ENCODE measurements at places on chromosomes 5 and 9. TPM values are rescaled to one million over a fixed set of nuclear protein-coding genes. Genes with fewer than 3 reads are reported as not detected.
A peak's percentile ranks its signal among the peaks of the same experiment; 100 is the strongest.

- DNase-seq: no peak
Measured at GRCh38 chr5:100802208-100802607, 100.9 kb downstream of the ST8SIA4 start.

DNA sequence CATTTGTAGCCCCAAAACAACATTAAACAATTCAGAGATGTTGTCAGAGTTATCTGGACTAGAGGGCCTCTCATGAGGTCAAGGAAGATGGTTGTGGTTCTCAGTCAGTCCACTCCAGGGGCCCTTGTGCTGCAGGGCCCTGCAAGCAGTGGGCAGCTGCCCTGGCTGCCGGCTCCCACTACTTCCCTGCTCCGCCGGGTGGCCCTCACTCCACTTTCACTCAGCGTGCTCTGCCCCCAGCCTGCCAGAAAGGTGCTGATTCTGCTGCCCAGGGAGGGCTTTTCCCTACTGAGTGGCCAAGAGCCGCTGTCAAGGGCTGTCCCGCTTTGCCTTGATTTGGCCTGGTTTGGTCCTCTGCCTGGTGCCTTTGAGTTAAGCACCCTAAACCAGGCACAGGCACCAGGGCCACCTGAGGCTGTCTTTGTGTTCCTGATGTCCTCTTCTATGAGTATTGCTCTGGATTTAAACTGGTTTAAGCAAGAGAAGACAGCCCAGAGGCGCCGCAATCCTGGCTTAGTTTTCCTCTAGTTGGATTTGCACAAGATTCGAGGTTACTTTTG lies 117.2 kb downstream of the GADD45G start:
- DNase-seq: no peak

- peak; percentile 50 for DNase-seq
Measured at GRCh38 chr5:32707418-32707997, 3.6 kb upstream of the NPR3 start.

GRCh38 chr5:50711280-50711679 lies 44.8 kb downstream of the PARP8 start:
- peak; percentile 32 for DNase-seq

DNA sequence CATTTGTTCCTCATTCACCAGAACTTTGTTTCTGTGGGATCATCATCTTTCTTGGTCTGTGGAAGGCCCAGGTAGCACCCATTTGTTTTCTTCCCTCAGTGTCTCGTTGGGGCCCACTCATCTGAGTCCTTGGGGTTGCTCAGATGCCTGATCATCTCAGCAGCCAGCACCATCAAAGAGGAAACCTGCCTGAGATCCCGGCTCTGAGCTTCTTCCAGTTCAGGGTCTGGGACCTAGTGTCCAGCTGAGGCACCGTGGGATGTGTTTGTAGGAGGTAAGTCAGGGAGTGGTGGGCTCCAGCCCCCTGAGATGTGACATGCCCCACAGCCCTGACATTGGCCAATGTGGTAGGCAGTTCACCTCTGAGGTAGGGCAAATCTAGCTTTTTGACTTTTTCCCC lies 9.4 kb upstream of the CD180 start:
- DNase-seq: no peak

SLC28A3 gene
- total RNA-seq: 0.77 TPM

DNA sequence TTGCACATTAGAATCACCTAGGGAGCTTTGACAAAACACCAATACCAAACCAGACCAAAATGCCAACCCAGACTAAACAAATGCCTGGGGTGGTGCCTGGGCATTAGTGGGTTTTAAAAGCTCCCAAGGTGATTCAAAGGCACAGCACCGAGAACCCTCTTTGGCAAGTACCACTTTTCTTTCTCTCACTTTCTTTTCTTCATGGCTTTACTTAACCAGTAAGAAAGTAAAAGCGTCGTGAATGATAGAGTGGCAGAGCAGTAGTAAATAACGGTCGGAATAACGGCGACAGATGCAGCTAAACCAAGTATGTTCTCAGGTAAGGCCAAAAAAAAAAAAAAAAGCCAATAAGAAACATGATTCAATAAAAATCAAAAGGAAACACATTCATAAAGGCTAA lies 49.5 kb downstream of the ZNF608 start:
- DNase-seq: no peak
